Fibroblast of villous mesenchyme (primary cell): ENCODE measurements at places on chromosomes 1 and 21. TPM values are rescaled to one million over a fixed set of nuclear protein-coding genes. Genes with fewer than 3 reads are reported as not detected.

The ARHGAP30 gene
- under 0.01 TPM in 1 of 2 replicates, not detected in the other for total RNA-seq

The ARHGEF10L gene
- 16.8 and 18.7 TPM in 2 replicates for total RNA-seq

The MIXL1 gene
- 0.43 TPM in 1 of 2 replicates, not detected in the other for total RNA-seq

The SEMA6C gene
- 0.86 and 1.3 TPM in 2 replicates for total RNA-seq

The KMO gene
- total RNA-seq: under 0.01 TPM in 1 of 2 replicates, not detected in the other

The ADAMTS5 gene
- total RNA-seq: 12.6 and 28.5 TPM in 2 replicates

The ARHGEF16 gene
- 0.86 and 0.97 TPM in 2 replicates for total RNA-seq

The LY9 gene
- total RNA-seq: under 0.01 TPM in 1 of 2 replicates, not detected in the other

The MYCL gene
- under 0.01 TPM in 1 of 2 replicates, not detected in the other for total RNA-seq

The GRIK1 gene
- total RNA-seq: under 0.01 TPM in 1 of 2 replicates, not detected in the other

The PKLR gene
- not detected in 2 replicates for total RNA-seq

The GJB3 gene
- not detected in 2 replicates for total RNA-seq

The KRTAP7-1 gene
- not detected in 2 replicates for total RNA-seq

The SH2D2A gene
- total RNA-seq: not detected in 2 replicates

The VHLL gene
- 0.32 TPM in 1 of 2 replicates, not detected in the other for total RNA-seq

The TMEM200B gene
- 14.2 and 14.8 TPM in 2 replicates for total RNA-seq

The FCRL5 gene
- total RNA-seq: not detected in 2 replicates

The RBP7 gene
- total RNA-seq: 0.43 TPM in 1 of 2 replicates, not detected in the other

The OR2T35 gene
- total RNA-seq: not detected in 2 replicates

The CBS gene
- 44.5 and 92.4 TPM in 2 replicates for total RNA-seq

The LAX1 gene
- total RNA-seq: under 0.01 TPM in 1 of 2 replicates, not detected in the other

The TRIM17 gene
- under 0.01 and 0.43 TPM in 2 replicates for total RNA-seq

The CD34 gene
- total RNA-seq: 0.32 and 0.43 TPM in 2 replicates

The SLC6A17 gene
- total RNA-seq: under 0.01 TPM in 2 replicates

The PRRC2C gene
- total RNA-seq: 47.4 and 51.8 TPM in 2 replicates
